ENCODE measurements at places on chromosomes 3 and 15. TPM values are rescaled to one million over a fixed set of nuclear protein-coding genes. Genes with fewer than 3 reads are reported as not detected.

Gene BNC1
- not detected for total RNA-seq

Gene CNTN4
- not detected for total RNA-seq

Gene ETV5
- 0.88 TPM for total RNA-seq

Gene CPN2
- not detected for total RNA-seq

Gene SERINC4
- total RNA-seq, result 0.17 TPM

Measured in T-helper 1 cell treated with Interleukin-12 subunit alpha and Interleukin-12 subunit beta and Interleukin-4 antibody, amounts not matched to agents 30 ng/mL and 1 ng/mL, for 36 hours (primary cell).